Thymus (tissue), 14 donors: ENCODE measurements at places on chromosomes 1 and 21. TPM values are rescaled to one million over a fixed set of nuclear protein-coding genes. Genes with fewer than 3 reads are reported as not detected.

The TSSK3 gene
- total RNA-seq: 0.28 TPM

The ARHGEF16 gene
- 1.4 TPM for total RNA-seq

GRCh38 chr1:248755517-248755916, at the start of gene LYPD8:
Gene LYPD8 (minus strand): TSS chr1:248755759. CDS start chr1:248751081, 4,678 bp downstream.
- H3K27ac ChIP-seq: no peak within 1 kb of the TSS
- H3K4me3 ChIP-seq: no peak within 1 kb of the TSS
- H3K4me1 ChIP-seq: no peaks in the 10 kb centered on the region
- no peaks in the 10 kb centered on the region for H3K27me3 ChIP-seq
- H3K36me3 ChIP-seq: no peaks in the 10 kb centered on the region

DNA sequence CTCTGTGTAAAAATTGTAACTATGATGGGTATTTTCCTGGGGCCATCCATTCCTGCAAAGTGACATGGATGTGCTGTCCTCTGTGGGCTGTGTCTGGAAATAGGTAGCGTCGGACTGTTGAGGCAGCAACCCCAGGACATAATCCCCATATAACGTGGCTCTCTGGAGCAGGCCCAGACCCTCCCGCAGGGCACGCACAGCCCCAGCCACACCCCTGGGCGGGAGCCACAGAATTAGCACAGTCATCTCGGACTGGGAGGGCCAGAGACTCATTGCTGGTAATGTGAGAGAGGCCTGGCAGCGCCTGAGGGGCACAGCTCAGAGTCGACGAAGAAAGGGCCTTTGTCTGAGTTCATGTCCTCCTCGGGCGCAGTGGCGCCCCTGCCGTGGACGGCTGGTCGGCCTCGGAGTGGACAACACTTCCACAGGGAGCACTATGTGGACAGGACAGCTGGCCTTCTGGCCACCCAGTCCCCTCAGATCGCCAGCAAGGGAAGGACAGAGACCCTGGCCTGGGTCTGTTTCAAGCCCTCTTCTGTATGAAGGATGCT, 20.1 kb downstream of the SIM2 start:
- H3K36me3 ChIP-seq: no peaks in the 10 kb centered on the region
- no peak overlapping the region for H3K27ac ChIP-seq
- DNase-seq: no peak
- H3K4me3 ChIP-seq: no peak overlapping the region

GRCh38 chr1:181662606-181663005, 179.3 kb downstream of the CACNA1E start:
- DNase-seq: no peak
- no peak overlapping the region for H3K4me3 ChIP-seq
- H3K4me1 ChIP-seq: no peaks in the 10 kb centered on the region
- no peak overlapping the region for H3K27ac ChIP-seq
- H3K36me3 ChIP-seq: no peaks in the 10 kb centered on the region
- no peaks in the 10 kb centered on the region for H3K27me3 ChIP-seq
